ENCODE measurements at places on chromosomes 12 and 14.

DNA sequence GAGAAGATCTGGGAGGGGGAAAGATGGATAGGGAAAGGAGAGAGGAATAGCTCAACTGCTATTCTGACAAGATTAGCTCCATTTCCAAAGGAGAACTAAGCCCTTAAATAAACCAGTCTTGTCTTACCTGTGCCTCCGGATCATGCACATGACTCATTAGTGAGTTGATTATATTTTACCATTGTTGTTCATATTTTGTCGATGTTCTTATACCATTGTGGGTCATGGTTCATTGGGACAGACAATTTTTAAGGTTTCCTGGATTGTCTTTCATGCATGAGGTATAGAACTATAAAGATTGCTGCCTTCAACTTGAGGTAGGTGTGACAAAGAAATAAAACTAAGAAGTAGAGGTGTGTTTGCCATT is 243.0 kb upstream of the ATP2B1 start:
- DNase-seq, result no peak

DNA sequence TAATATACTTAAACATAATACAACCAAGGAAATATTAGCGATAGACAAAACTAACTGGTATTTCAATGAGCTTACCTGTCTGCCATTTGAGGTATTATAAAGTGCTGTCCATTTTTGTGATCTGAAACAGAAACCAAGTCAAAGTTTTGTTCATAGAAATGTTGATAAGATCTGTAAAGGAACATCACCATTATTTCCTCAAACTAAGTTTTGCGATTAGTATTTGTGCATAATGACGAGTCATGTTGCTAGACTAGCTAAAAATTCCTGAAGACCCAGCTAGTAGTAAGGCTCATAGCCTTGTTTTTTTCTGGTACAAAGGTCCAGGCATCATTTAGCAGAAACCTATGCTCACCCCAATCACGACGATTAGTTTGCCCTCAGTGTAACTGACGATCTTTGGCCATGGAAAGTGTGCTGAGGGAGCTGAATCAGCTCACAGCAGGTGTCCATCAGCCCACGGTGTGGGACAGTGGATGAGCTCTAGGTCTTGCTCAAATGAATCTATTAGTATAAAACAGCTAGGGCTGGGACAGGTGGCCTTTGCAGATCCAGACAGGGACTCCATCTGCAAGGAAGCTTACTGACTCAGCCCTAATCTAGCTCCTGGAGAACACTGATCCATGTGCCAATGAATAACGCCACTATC is 28.7 kb downstream of the GIT2 start:
- DNase-seq, result no peak

DNA sequence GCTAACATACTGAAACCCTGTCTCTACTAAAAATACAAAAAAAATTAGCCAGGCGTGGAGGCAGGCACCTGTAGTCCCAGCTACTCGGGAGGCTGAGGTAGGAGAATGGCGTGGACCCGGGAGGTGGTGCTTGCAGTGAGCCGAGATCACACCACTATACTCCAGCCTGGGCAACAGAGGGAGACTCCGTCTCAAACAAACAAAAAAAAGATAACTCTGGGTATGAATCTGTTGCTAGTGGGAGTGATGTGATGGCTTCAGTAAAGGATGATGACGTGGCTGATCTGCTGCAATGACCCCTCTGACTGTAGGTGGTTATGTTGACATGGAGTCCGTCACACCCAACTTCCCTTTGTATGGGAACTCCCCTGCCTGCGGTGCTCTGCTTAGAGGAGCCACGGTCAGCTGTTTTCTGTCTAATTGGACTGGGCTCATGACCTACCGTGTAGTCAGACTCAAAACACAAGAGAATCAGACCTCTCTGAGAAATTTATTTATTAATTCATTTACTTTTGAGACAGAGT is 59.1 kb upstream of the MED13L start:
- DNase-seq, result no peak

GRCh38 chr14:64800000-64800399 is 79.7 kb downstream of the SPTB start:
- DNase-seq, result no peak

DNA sequence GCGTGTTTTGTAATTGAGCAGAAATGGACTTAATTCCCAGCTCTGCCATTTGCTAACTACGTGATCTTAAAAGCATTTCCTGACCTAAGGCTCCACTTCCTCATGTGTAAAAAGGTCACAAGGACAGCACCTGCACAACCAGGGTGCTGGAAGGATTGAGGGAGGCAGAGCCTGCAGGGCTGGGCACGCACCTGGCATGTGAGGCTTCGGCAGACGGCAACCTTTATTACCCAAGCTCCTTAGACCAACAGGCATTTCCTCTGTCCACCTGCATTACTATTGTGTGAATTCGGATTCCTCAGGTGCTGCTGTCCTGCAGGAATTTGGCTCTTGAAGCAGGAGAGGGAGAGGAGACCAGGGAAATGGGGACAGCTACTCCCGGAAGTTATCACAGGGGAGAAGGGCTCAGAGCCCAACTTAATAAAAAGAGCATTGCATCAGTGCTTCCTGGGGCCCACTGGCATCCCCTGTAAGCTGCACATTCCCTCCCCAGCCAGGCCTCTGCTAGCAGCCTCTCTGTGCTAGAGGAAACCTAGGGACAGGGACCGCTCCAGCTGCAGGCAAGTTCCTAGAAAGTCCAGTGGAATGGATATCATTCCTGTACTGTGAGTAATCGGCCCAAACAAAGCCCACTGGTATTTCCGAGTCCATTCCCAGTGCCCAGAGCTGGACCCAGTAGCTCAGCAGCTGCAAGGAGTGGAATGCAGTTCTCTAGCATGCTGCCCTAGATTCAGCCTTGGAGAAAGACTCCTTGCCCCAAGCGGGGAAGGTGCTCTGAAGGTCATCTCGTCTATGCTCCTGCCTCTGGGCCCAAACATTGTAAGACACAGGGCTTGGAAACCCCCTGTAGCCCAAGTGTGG is 157.1 kb upstream of the CCND2 start:
- DNase-seq, result no peak

GRCh38 chr14:104752423-104752734 is 568 bp upstream of the SIVA1 start:
- no peak for DNase-seq

- no peak for DNase-seq
Measured at GRCh38 chr14:105908006-105908405, 381.6 kb downstream of the TMEM121 start.

GRCh38 chr12:129184127-129184928 is 331.1 kb downstream of the GLT1D1 start:
- no peak for DNase-seq

DNA sequence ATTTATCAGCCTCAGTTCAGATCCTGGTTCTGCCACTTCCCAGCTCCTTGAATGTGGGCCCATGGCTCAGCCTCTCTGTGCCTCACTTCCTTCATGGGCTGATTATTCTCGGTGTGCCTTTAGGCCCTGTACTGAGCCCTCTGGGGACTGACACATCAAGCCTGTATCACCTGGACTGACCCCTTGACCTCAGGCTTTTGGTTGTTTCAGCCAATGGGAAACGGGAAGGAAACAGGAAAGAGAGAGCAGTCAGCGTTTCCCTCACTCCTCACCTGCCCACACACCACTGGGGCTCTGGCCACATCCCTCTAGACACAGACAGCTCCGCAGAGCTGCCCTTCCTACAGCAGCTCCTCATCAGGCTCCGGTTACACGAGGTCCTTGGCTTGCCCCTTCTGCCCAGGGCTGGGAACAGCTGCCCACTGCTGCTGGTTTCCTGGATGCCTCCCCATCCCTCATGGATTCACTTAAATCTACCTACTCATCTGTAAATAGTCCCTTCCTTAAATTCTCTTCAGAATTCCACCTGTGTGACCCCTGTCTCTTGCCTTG is 37.0 kb upstream of the ITPR2 start:
- DNase-seq, result no peak

GRCh38 chr12:121214855-121215745 is 5.2 kb downstream of the P2RX4 start:
- no peak for DNase-seq

GRCh38 chr12:12004524-12004923 is 66.2 kb upstream of the BCL2L14 start:
- DNase-seq, result no peak

DNA sequence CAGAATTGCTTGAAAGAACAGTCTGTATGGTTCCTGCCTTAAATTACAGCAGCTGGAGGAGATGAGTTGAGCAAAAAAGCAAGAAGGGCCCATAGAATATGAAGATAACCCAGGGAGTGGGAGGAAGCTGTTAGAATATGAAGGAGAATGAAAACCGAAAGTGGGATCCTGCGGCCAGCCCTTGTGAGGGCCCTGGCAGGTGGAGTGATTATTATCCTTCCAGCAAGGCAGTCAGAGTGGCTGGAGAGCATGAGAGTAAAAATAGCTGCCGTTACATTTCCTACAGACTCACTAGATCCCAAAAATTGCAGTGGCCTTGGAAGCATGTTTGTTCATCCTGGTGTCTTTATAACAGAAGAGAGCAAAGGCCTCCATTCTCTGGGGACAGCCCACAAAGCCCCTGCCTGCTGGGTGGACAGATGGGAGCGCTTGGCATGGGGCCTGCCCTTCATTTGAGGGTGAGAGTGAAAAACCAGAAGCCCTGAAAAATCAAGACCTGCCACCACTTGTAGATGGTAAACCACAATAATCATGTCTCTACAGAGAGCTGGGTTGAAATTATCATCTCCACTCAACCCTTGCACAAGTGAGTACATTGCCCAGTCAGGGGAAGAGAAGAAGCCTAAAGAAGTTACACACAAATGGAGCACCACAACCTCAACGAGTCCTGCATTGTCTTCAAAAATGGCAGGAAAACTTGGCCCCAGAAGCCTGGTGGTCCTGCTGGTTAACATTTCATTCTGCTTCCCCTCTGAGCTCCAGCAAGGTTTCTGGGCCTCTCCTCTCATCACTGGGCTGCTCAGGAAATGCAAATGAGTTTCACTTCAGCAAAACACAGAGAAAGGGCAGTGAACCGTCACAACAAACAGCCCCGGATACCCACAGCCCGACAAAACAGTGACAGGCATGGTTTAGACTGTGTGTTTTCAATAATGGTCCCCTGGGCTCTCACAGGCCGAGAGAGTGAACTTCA is 20.5 kb downstream of the ZDHHC22 start:
- no peak for DNase-seq

Data from stimulated activated CD4-positive, alpha-beta T cell treated with anti-CD3 and anti-CD28 coated beads, Interleukin-1b, Interleukin-23, amount 100 ng/mL, for 24 hours (primary cell).